ENCODE measurements at places on chromosomes 2 and 18.

DNA sequence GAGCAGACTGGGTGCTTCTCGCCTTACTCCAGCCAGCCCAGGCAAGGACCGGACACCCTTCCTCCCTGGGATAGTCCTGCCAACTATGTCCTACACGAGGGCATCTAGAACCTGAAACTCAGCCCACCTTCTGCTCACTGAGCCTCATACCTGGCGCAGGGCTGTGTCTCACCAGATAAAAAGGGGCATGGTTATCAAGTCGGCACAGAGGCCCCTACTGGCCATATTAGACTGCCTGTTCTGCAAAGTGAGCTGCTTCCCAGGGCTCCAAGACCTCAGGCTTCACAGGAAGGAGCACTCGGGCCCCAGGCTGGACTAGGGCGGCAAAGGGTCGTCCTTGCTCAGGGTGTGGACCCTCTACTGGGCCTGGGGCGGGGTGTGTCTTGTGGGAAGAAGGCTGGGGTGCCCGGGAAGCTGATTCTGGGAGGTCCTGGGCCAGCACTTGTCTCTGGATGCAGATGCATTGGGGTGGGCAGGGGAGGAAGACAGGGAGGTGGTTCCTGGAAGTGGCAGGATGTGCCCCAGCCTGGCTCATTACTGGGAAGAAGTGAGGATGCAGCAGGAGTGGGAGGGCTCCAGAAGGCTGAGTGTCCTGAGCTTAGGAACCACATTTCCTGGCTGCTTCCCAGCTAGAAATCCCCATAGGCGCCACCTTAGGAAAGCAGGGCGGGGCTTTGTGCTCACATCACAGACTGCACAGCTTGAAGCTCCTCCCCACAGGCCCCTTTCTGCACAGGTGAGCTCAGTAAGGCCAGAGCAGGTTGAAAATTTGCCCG is 19.6 kb downstream of the EHD3 start:
- no peak for DNase-seq

DNA sequence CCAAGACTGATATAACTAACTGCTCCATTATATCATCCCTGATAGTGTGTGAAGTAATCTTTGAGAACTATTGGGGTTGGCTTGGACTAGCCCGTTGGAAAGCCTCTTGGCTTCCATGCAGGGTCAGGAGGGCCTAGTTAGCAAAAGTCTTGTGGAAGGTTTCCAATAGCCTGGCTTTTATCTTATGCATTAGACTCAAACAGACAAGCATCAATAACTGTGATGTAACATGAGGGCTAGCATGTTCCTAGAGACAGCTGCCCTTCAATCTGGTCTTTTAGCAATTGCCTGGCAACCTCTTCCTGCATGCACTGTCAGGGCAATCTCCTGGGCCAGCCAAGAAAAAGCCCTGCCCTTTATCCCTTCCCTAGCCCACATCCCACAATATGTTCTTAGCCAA is 18.2 kb downstream of the SLC8A1 start:
- DNase-seq, result no peak

- no peak for DNase-seq
These were observed 25.1 kb downstream of the NEDD4L start for GRCh38 chr18:58069099-58069498.

DNA sequence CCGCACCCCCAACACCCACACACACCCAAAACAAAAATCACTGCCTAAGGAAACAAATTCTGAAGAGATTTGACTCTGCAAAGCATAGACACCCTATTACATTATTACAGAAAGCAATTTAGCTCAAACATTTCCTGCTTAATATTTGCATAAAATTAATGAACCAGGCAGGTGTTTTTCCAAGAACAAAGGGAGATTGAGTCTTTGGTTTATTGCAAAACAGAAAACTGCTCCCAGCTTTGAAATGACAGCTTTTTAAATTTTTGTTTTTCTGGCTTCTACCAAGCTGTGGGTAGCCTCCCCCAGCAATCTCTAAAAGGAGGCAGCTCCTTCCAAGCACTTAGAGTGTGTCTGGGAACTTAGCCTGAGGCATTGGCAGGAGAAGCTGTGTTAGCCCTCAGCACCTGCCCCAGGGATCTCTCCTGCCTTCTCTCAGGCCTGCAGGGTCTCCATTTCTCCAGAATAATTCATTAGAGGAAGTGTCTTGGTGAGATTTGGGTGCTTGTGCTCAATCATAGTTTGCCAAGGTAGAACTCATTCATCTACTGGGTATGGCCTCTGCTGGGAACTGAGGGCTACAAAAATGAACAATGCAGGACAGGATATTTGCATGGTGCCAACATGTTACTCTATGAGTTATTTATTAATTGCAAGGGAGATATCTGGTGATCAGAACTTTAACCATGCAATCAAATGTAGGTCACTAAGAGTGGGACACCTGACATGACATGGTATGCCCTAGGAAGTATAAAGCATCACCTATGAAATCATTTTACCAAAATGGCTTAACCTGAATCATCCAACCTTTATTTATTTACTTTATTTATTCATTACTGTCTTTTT is 58.7 kb downstream of the B3GNT2 start:
- no peak for DNase-seq

- no peak for DNase-seq
These were observed 12.2 kb upstream of the ZAP70 start for GRCh38 chr2:97701186-97701585.

DNA sequence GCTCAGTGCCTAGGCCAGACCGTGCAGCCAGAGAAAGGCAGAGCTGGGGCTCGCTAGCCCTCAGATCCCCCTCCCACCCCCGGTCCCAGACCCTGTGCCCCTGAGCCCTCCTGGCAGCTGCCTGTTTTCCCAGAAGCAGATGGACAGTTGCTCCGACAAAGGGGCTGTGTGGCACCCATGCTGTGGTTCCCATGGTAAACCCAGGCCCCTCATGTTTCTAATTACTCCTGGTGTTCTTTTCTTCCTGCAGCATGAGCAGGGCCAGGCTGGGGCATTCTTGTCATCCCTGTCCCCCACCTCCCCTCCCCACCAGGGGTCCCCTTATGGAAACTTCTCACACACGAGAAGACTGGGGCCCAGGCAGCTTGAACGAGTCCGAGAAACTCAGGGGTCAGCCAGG is 269.6 kb downstream of the HAUS1 start:
- no peak for DNase-seq

DNA sequence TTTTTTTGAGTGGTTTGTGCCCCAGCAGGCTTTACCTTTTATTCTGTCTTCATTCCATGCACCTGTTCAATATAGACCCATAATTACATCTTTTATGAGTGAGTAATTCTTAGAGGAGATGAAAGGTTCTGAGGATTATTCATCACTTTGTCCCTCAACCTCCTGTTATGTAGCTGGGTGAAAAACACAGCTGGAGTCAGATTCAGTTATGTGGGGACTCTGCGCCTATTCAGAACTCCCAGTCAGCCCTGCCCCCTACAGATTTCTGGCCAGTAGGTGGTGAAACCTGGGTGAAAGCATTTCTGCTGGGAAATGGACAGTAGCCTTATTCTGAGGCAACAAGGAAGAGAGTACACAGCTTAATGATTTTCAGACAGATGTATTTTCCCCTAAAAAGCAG is 107.8 kb downstream of the MGAT5 start:
- no peak for DNase-seq
